Activated naive CD4-positive, alpha-beta T cell treated with Interleukin-2 at 50 U/mL for 16 hours (primary cell): ENCODE measurements at places on chromosomes 1 and 21.
A peak's percentile ranks its signal among the peaks of the same experiment; 100 is the strongest.

DNA sequence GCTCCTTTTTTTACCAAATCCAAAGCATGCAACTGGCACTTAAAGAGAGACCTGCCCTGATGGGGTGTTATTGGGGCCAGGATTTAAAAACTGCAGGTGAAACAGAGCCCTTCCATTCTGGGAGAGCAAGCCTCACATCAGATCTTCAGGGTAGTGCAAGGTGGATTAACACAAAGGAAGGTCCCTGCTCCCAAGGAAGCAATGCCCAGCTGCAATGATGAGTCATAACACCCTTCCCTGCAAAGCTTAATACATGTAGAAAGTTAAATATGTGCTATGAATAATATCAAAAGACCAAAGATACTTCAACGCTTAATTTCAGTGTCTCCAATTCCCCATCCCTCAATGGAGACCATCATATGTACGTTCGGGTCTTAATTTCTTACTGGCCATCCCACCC is 508.0 kb downstream of the OMA1 start:
- DNase-seq, result no peak

GRCh38 chr1:32929366-32929765 is 28.2 kb upstream of the TMEM54 start:
- no peak for DNase-seq

GRCh38 chr1:114627107-114627506 is 42.7 kb downstream of the DENND2C start:
- no peak for DNase-seq

DNA sequence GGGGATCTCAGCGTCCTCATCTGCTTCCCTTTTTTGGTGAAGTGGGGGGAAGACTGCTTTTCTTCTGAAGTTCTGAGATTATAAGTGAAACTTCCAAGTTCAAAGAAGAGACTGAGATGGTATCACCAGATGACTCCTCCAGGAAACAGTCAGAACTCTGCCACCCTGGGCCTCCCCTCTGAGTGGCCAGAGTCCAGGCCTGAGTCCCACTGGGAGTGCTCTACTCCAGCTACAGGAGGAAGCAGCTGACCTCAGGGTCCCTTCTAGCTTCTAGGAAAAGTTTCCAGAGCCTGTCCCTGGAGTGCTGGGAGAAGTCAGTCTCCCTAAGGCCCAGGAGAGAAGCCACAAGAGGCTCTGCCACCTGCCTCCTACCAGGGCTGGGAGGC is 104.7 kb downstream of the CASZ1 start:
- peak; percentile 7 for DNase-seq

- DNase-seq, result no peak
Observed at GRCh38 chr1:9321480-9321849, 28.8 kb downstream of the SPSB1 start.

DNA sequence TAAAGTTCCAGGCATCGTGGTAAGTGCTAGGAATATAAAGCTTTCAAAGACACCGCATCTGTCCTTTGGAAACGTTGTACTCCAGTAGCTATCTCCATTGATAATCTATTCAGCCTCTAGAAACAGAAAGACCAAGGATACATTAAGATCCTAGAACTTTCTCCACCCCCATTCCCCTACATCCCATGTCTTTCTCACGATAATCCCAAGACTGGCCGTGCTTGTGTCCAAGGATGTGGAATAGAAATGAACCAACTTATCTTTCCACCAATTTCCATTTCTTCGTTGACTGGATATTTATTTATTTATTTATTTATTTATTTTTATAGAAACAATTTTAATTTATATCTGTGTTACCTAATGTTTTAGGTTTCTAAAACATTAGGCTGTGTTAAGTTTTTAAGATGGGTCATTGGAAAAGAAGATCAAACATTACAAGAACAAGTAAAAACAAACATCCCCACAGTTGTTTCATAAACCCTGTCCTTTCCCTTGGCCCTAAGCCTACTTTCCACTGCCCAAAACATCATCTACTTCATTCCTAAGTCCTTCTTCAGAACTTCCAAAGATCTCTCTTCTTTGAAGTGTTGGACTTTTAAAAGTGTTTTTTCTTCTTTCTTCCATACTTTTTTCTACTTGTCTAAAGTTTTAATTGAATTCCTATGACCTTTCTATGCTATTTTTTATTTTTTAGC is 39.7 kb downstream of the LRRC8C start:
- no peak for DNase-seq

GRCh38 chr1:204263254-204263910 is 49.6 kb upstream of the GOLT1A start:
- DNase-seq, result no peak

GRCh38 chr1:165807613-165808012 is 19.8 kb upstream of the UCK2 start:
- DNase-seq, result no peak

DNA sequence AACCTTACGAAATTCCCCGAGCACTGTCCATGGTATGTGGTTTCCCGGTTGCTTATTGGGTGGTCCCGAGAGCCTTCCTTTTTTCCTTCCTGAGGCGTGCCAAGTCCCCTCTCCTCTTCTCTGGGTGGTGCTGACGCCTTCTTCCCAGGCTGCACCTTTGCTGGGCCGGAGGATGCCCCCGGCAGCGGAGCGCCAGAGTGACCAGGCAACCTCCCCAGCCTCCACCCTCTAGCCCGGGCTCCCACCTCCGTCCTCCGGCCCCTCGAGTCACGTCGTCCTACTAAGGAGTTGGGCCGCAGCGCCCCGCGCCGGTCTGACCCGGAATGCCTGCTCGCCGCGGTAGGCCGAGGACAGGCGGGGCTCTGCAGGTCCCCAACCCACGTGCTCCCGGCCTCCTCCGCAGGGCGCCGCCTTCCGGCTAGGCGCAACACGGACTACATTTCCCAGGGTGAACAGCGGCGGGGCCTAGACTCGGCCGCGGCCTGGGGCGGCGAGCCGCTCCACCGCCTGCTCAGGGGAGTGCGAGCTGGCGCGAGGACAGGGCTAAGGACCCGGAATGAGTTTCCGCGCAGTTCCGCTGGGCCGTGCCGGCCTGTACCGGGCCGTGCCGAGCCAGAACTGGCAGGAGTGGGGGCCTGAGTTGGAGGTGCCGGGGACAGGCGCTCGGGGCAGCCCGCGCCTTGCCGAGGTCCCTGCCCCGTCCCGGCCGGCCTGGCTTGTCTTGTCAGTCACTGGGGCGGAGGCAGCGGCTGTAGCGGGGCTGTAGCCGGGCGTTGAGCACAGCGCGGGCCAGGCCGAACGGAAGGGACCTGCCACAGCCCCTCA is at the start of gene IPO13:
IPO13 (plus strand) TSS at position 715 of the 825 bp plus-strand sequence. CDS start 651 bp downstream, outside the sequence.
- DNase-seq, result peak; percentile 97

DNA sequence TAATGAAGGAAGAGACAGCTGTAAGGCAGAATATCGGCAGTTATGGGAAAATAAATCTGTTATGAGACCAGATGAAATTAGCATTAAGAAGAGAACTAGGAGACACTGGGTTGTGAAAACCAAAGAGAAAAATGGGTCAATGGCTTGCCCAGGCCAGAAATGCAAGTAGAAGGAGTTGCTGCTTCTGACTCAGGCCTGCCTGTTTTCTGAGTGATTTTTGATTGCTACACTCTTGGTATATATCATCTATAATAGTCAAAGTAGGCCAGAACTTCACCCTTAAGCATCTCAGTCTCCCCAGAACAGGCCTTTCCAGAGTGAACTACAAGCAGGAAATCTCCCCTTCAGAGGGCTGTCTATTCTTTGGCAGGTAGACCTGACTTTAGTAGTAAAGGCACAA is 107.0 kb downstream of the NRIP1 start:
- no peak for DNase-seq

GRCh38 chr1:24327891-24328290 is 8.7 kb downstream of the GRHL3 start:
- DNase-seq, result no peak
